NCI-H2029 treated with DMSO at 0.1 percent for 48 hours (cell line): ENCODE measurements at places on chromosomes 11 and 22.

GRCh38 chr11:33881651-33882503 is 10.0 kb downstream of the LMO2 start:
- DNase-seq, result no peak

GRCh38 chr11:47179655-47179991 is 2.9 kb upstream of the ARFGAP2 start:
- peak; percentile 24 for DNase-seq

DNA sequence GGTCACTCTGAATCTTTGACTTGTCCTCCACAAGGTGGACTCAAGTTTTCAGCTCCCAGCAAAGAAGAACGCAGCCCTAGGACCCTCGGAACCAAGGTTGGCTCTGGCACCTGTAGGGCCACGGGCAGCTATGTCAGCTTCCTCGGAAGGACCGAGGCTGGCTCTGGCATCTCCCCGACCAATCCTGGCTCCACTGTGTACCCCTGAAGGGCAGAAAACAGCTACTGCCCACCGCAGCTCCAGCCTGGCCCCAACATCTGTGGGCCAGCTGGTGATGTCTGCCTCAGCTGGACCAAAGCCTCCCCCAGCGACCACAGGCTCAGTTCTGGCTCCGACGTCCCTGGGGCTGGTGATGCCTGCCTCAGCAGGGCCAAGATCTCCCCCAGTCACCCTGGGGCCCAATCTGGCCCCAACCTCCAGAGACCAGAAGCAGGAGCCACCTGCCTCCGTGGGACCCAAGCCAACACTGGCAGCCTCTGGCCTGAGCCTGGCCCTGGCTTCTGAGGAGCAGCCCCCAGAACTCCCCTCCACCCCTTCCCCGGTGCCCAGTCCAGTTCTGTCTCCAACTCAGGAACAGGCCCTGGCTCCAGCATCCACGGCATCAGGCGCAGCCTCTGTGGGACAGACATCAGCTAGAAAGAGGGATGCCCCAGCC is 2.2 kb downstream of the INPP5J start:
- no peak for DNase-seq

GRCh38 chr11:101439488-101439887 is 144.3 kb downstream of the TRPC6 start:
- DNase-seq, result no peak

- DNase-seq, result no peak
These were observed 1.7 kb downstream of the YAP1 start for GRCh38 chr11:102111787-102112508.

GRCh38 chr11:110373051-110373702 is 56.6 kb upstream of the FDX1 start:
- no peak for DNase-seq

DNA sequence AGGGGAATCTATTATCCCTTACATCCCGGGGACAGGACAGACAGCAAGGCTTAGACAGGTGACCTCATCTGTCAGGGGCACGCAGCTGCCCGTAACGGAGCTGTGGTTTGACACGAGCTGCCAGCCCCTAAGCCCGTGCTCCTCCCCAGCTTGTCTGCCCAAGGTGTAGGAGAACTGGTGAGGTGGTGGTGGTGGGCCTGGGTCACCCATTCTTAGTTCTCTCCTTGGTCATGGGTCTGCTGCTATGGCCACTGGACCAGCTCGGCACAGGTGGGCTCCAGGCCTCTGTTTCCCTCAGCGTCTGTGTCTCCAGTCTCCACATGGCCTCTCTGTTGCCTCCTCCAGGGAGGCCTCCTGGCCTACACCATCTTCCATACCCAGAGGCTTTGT is 5.4 kb downstream of the PARVG start:
- DNase-seq, result no peak

- DNase-seq, result no peak
These were observed 14.0 kb downstream of the USP35 start for GRCh38 chr11:78202733-78203167.

DNA sequence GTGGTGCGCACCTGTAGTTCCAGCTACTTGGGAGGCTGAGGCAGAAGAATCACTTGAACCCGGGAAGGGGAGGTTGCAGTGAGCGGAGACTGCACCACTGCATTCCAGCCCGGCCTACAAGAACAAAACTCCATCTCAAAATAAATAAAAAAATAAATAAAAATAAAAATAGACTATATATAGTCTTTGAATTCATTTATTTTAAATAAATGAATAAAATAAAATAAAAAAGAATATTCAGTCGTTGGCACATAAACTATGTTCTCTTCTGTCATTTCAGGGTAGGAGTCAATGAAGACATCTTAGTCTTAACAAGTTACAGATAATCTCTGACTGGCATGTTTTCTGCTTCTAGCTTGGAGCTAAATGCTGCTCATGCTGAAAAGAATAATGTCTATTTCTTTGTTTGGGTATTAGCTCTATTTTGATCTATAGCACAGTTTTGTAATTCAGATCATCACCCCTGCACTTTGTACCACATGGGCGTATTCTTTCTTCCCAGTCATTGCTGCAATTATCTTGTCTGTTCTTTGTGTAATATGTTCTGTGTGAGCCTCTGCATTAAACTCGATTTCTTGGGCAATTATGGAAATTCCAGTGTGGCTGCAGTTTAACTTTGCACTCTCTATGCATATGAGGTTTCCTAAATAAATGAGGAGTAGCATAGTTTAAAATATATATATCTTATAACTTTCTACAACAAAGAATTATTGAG is 1.4 kb upstream of the MS4A14 start:
- DNase-seq, result no peak

GRCh38 chr11:44047931-44048431 is at the start of gene ACCSL:
Gene ACCSL, plus strand, starts transcription at chr11:44047981. Its CDS starts 56 bp downstream, at chr11:44048037.
- DNase-seq, result no peak

GRCh38 chr11:101584129-101584515 is 315 bp upstream of the TRPC6 start:
- DNase-seq, result no peak

DNA sequence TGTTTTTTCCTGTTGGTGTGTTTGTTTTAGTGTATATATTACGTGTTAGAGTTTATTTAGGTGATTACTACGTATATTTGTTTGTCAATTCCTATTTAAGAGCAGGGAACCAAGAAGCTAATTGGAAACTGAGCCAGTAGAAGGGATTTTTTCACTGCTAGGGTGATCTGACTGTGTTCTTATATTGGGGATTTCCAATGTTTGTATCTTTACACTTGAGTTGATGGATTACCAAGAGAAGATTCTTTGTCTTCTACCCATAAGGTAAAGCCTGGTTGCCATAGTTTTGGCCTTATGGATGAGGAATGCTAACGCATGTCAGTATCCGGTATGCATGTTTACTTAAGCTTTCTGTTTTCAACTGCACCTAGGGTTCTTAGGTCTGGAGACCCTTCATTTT is 35.6 kb downstream of the SIK2 start:
- DNase-seq, result no peak

DNA sequence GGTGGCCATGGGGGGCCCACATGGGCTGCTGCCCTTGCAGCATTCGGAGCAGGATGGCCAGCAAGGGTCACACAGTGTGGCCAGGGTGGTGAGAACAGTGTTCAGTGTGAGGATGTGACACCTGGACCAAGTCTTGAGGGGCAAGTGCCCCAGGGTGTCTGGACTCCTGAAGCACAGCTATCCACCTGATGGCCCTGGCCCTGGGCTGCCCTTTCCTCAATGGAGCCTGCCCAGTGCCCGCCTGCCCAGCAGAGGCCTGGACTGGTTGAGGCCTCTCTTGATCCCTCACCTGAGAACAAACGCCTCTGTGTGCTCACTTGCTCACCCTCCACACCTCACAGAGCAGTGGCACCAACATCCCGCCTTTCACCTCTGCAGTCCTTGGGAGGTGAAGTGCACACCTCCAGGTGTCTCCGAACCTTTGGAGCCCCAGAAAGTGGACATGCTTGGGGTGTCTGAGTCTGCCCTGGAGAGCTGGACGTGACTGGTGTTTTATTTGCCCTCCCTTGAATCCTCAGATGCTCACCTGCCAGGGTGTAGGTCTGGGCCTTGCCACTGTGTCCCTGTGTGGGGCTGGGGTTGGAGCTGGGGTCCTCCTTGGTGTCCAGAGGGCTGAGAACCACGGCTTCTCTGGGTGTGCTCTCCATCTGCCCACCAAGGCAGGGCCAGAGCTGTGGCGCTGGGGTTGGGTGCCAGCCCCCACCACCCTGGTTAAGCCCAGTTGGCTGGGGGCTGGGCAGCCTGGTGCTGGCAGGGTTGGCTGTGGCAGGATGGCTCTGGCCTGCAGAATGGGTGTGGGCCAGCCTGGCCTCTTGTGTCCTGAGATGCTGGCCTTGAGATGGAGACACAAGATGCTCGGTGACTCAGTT is 3.8 kb upstream of the MUC2 start:
- DNase-seq, result no peak

DNA sequence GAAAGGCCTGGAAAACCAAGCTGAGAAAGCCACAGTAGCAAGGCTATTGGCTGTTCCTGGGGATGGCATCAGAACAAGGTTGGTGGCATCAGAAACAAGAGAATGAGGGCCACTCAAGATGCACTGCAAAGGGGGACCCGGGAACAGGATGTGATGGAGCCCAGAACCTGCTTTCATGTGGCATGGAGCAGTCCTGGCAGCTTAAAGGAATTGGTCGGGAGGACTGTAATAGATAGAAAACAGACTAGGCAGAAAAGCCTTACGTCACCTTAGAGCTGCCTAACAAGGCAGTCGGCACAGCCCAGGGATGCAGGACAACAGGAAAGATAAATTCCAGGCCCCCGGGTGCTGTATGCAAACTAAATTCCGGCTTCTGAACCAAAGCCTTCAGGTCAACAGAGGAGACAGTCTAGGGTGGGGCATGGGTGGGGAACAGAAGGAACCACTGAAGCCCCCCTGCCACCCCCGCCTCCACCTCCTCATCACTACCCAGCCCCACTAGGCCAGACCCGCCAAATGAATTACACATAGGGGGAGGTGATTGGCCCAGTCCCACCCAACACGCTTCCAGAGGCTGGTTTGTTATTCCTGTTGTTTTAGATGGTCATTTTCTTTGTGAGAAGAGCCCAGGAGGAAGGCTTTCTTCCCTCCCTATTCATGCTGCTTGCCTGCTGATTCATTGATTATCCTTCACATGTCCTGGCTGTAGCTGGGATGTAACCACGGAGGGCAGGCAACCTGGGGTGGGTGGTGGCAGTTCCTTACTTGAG is 25.7 kb upstream of the LRRC55 start:
- DNase-seq, result no peak

DNA sequence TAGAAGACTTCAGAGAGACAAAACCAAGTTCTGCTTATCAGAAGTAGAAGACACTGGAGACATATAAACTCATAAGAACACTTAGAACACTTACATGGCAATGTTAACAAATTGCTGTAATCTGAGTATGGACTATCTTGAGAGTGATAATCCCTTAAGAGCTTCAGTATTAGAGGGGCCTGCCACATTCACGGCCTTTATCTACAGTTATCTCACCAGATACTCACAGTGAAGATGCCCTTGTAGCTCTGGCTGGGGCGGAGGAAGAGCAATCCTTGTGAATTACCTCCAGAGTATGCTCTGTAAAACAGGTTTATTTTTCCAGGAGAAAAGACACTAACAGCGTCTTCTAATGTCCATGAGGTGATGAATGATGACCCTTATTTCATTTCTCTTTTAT is 762.8 kb downstream of the FAM181B start:
- DNase-seq, result no peak

DNA sequence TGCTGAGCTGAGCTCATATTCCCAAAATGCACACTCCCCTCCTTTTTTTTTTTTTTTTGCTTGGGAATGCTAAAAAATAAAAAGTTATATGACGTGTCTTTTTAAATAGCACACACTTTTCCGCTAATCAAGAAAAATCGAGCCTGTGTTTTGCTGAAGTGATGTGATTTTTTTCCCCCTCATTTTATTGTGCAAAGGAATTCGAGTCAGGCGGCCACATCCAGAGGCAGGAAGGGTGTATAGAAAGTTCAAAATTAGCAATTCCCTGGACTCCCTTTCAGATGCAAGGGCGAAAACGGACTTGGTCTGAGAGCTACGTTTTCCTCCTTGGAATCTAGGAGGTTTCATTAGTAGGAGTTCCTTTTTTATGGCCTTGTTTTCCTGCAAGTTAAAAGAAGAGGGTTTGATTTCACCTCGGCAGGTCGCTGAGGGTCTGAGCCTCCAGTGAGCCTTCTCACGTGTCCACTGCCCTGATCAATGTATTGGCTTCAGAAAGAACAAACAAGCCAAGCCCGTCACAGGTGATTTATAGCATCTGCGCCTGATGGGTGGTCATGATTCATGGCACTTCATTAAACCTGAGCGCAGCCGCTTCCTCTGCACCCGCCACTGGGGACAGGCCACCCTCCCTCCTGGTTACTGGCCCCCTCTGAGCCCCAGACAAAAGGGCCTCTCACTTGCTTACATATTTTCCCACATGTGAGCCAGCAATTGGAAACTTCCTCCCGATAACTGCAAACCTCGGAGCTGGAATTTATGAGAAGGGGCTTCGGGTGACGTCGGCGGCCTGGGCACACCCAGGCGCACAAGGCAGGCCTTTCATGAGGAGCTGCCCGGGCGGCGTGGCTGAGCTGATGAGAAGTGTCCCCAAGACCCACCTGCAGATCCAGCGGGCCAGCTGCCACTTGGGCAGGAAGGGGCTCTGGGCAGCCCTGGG is 64.4 kb upstream of the LINC01488 start:
- no peak for DNase-seq

DNA sequence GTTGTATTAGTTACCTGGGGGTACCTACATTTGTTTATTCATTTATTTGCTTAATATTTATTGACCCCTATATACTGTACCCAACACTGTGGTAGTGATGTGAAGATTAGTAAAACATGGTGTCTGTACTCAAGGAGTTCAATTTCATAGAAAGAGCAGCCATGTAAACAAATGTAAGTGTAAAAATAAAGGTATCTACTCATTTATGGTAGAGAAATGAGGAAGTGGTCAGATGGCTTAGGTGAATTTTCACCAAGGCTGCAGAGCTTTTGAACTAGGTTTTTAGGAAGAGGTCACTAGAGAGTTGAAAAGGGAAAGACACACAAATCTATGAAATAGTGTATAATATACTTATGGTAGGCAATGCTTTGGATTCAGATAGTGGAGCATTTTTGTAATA is 11.1 kb downstream of the CTR9 start:
- no peak for DNase-seq

DNA sequence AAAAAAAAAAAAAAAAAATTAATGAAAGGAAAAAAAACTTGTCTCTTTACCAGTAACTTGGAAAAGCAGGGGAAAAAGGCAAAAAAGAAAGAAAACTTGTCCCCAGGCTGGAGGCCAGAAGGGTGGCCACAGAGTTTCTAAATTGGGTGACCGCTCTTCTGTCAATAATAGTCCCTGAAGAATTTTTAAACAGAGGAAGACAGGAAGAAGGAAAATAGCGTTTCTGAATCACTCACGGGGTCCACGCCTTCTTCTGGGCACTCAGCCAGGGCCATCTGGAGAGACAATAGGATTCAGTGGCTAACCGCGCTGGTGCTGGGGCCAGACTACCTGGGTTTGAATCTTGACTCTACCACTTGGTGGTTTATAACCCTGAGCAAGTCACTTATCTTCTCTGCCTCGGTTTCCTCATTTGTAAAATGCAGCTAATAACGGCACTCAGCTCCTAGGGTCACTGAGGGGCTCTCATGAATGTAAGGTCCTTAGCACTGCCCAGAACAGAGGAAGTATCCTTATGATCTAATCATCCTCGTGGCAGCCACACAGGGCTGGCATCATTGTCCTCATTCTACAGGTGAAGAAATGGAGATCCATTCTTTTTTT is 7.0 kb downstream of the C11orf86 start:
- DNase-seq, result peak; percentile 93
